ENCODE measurements at places on chromosomes 7 and 10. TPM values are rescaled to one million over a fixed set of nuclear protein-coding genes. Genes with fewer than 3 reads are reported as not detected.

- H3K27ac ChIP-seq: no peak overlapping the region
- H3K4me3 ChIP-seq: no peak overlapping the region
- H3K27me3 ChIP-seq: peaks cover 38% of the 10 kb centered on the region
- H3K36me3 ChIP-seq: no peaks in the 10 kb centered on the region
- peaks cover 18% of the 10 kb centered on the region for H3K4me1 ChIP-seq
Observed at GRCh38 chr7:155798673-155799439, 13.4 kb downstream of the SHH start.

SGMS1 gene
- 94.0 TPM for total RNA-seq

C10orf67 gene
- not detected for total RNA-seq

C10orf53 gene
- total RNA-seq: not detected

GRCh38 chr10:48493083-48493871, 111.6 kb downstream of the ARHGAP22 start:
- no peak for DNase-seq
- H3K27ac ChIP-seq: no peak overlapping the region
- peaks cover 46% of the 10 kb centered on the region for H3K4me1 ChIP-seq
- H3K4me3 ChIP-seq: no peak overlapping the region
- peaks cover 27% of the 10 kb centered on the region for H3K36me3 ChIP-seq

TCF7L2 gene
- 2.0 TPM for total RNA-seq

DNA sequence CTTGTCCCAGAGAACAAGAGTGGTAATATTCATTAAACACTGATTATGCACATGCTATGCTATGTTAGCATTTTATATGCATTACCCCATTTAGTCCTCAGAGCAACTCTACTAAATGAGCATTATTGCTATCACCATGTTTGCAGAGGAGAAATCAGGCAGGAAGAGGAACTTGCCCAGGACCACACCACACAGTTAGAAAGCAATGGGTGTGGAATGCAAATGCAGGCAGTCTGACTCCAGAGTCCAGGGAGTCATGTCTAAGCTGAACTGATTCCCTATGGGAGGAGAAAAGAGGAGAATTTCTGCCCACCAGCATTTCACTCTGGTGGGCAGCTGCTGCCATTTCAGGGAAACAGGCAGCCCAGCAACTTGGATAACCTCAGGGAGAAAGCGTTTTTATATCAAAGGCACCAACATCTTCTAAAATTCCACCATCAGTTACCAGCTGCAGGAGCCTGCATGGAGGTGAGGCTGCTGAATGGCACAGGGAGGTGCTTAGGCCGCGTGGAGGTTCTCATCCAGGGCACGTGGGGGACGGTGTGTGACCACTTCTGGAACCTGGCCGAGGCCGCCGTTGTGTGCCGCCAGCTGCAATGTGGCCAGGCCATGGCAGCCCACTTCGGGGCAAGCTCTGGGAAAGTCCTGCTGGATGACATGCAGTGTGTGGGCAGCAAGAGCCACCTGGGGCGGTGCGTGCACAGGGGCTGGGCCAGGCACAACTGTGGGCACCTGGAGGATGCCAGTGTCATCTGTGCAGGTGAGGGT, 68.2 kb upstream of the C10orf120 start:
- no peak overlapping the region for H3K27ac ChIP-seq
- H3K4me3 ChIP-seq: no peak overlapping the region
- H3K36me3 ChIP-seq: no peaks in the 10 kb centered on the region
- no peaks in the 10 kb centered on the region for H3K4me1 ChIP-seq
- H3K27me3 ChIP-seq: no peaks in the 10 kb centered on the region
- DNase-seq: no peak

CFAP70 gene
- 0.86 TPM for total RNA-seq

SH2D4B gene
- 0.13 TPM for total RNA-seq

Data from K562 (cell line).